Cortex of kidney (tissue), 1 donor: ENCODE measurements at places on chromosomes 4 and X.

DNA sequence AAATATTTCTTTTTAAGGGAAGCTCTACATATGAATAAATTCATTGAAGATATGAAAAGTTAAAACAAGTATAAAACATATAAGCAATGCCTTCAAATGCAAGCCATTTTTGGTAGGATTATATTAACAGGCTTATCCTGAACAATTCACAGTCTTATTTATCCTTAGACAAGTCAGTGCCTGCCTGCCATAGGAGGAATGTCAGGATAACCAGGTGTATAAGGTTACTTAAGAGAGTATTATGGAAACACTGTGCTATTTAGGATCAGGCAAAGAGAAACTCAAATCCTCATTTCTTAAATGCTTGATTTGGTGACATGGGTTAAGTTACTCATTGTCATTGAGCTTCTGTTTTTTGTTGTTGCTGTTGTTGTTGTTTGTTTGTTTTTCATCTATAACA is 2029.9 kb upstream of the AGA start:
- no peak for DNase-seq

DNA sequence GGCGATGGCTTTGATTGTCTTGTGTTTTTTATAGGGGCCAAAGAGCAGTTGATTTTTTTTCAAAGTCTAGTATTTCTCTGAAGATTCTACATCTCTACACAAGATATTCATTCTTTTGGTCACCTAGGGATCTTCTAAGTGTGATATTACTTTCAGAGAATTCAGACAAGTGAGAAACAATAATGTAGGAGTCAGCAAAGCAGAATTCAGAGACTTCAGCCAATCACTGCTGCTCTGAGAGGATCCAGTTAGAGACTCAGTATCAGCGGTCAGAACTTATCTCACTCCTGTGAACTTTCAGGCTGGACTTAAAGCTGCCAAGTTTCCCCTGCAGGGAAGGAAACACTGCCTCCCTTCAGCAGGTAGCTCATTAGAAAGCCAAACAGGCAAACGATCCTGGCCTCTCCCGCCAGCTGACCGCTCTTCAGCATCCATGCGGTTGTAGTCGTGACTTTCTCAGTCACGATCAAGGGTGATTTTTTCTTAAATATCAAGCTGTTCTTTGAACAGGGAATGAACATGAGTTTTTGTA is 59.2 kb downstream of the NSUN7 start:
- DNase-seq = no peak

GRCh38 chr4:81481151-81481550 is 9.4 kb upstream of the RASGEF1B start:
- DNase-seq = no peak

DNA sequence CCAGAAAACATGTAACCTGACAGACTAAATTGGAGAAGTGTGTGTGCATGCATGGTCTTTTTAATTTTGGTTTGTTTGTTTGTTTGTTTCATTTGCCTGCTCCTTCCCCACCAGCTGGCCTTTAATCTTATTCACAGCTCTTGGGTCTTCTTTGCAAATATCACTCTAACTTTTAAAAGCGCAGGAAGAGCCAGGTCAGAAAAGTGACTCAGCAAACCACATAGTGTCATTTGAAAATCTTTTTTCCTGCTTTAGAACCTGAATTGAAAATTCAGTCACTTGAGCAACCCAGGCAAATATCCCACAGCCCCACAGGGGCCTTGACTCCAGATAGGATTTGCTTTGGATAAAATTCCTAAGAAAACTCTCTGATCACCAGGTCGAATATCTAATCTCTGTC is 4.6 kb downstream of the TMEM255A start:
- no peak for DNase-seq

DNA sequence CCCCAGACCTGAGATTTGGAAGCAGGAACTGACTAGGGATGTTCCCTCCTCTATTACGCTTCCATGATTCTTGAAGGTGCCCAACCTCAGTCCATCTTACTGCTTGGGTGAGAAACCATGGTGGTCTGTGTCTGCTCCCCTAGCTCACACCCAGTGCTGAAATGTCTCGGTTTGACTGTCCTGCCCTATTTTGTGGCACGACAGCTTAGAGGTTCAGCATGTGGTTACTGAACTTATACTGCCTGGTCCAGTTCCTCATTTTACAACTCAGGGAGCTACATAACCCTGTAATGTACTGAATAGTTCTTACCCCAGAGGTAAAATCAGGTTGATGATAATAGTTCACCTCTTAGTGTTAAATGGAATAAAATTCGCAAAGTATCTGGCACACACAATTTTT is 203.1 kb downstream of the RBM46 start:
- DNase-seq = no peak

GRCh38 chr4:75658876-75659275 is 14.3 kb downstream of the G3BP2 start:
- DNase-seq = no peak

DNA sequence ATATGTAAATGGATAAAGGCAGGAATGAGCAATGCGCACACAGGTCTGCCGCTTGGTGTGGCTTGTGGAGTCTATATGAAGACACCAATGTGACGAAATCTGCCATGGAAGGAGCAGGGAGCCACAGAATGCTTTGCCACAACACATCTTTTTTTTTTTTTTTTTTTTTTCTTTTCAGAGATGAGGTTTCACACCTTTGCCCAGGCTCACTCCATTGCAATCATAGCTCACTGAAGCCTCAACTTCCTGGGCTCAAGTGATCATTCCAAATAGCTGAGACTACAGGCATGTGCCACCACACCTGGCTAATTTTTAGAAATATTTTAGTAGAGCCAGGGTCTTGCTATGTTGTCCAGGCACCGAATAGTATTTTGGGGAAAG is 17.4 kb upstream of the SLC34A2 start:
- no peak for DNase-seq

- no peak for DNase-seq
These were observed 72.2 kb upstream of the ATP6AP2 start for GRCh38 chrX:40508560-40508959.
